T47D (cell line): ENCODE measurements at places on chromosomes 7 and 10.

- DNase-seq = no peak
Measured at GRCh38 chr7:69625238-69625637, 27.0 kb downstream of the AUTS2 start.

- DNase-seq = no peak
Measured at GRCh38 chr10:59108886-59109288, 67.6 kb upstream of the PHYHIPL start.

DNA sequence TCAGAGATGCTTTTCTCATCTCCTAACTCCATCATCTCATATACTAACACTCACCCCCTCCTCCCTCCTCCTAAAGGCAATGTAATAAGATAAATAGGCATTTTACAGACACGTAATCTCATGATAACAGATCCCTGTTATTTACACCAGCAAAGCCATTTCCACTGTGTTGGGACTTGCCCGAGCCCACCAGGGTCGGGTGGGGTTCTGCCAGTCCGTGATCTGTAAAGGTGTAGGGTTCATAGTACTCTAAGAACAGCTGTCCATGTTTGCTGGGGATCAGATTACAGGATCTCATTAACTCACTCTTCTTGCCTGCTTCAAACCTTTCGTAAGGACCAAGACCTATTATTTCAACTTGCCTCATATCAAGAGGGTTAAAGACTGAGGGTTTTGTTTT is 172.4 kb downstream of the FZD1 start:
- no peak for DNase-seq

DNA sequence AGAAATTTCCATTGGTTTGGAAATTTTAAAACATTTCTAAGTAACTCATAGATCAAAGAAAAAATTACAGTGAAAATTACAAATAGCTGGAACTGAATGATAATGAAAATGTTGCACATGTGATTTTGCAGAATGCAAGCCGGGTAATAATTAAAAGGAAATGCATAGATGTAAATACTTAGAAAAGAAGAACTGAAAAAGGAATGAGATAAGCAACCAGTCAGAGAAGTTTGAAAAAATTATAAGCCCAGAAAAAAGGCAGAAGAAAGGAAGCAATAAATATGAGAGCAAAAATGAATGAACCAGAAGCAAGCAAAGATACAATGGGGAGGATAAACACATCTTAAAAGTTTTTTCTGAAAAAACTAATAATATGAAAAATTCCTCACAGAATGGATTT is 3.2 kb upstream of the TMEM273 start:
- no peak for DNase-seq

GRCh38 chr7:134702366-134703240 is 56.0 kb downstream of the BPGM start:
- DNase-seq = no peak

GRCh38 chr7:135690566-135690965 is 28.3 kb downstream of the STMP1 start:
- no peak for DNase-seq

DNA sequence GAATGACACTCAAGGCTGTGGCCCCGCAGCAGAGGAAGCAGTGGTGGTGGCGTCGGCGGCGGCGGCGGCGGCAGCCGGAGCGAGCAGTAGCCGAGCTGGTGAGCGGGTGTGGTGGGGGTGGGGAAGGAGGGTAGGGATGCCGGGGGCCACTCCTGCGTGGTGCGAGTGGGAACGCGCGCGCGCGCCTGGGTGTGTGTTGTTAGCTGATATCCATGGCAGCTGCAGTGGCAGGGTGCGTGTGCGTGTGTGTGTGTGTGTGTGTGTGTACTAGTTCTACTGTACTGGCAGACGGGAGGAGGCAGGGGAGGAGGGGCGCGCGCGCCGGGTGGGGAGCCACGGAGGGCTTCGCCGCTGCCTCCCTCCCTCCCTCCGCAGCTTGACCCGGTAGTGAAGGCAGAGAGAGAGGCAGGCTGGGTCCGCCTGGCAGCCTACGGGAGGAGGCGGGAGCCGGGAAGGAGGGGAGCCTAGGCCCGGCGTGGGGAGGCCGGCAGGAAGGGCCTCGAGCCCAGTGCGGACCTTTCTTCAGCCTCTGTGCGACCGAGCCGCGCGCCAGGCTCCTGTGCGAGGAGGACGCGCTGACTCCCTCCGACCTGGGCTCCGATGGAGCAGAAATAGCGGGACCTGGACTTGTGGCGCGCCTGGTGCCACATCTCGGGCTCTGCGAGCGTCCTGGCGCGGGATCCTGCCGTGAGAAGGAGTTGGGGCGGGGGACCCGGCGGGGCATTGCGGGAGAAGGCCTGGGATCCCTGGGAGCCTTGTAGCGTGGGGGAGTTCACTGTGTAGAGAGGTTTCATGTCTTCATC is at the start of gene MAGI2:
MAGI2 (minus strand) TSS at position 110 of the 803 bp plus-strand sequence. CDS start 347 bp downstream, outside the sequence.
- no peak for DNase-seq

GRCh38 chr10:930625-931325 is 730 bp downstream of the LARP4B start:
- DNase-seq = peak; percentile 74

DNA sequence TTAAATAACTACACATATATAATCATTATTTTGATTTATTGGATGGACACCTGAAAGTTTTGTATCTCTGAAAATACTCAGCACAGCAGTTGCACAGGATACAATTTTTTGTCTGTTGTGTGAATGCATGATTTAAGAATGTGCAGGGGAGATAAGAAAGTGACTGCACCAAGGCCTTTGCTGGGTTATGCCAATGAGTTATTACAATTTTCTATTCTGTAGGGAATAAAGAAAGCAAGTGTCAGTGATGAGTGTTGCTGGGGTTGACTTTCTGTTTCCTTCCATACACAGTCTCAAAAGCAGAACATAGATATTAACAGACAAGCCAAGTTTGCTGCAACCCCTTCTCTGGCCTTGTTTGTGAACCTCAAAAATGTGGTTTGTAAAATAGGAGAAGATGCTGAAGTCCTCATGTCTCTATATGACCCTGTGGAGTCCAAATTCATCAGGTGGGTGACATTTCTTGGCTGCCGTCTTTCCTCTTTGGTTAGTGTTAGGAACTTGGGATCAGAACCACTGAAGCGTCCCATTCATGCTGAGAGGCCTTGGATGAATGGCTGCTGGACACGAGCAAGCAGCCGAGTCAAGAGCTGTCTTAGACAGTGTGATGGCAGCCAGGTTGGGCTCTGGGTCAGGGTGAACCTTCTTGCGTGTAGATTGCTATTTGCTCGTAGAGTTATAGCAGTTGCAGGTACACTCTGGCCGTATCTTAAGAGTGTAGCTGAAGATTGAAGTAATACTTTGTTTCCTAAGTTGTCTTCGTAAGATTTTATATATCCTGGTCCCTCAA is 92.8 kb downstream of the DOCK1 start:
- DNase-seq = no peak

- DNase-seq = peak; percentile 58
Measured at GRCh38 chr10:114499630-114500190, 95.4 kb upstream of the AFAP1L2 start.

GRCh38 chr10:76583711-76584161 is 1053.9 kb downstream of the KCNMA1 start:
- DNase-seq = peak; percentile 87

DNA sequence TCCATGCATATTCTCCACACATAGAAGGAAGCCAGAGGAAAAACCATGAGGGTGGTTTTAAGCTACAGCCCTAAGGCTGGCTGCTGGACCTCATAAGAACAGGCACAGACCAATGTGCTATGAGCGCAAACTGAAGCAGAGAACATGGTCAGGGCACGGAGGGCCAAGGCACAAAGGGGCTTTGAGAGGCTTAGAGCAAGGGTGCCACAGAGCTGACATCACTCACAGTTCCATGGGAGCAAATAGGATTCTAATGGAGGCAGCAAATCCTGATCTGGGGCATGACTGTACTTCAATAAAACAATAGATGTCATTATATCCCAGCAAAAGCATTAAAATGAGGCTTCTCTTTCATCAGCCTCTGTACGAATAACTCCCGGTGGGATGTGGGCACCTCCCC is 162.4 kb downstream of the COBL start:
- DNase-seq = no peak

GRCh38 chr10:78129211-78129610 is 95.5 kb downstream of the RPS24 start:
- DNase-seq = no peak

GRCh38 chr10:69639291-69640195 is 9.5 kb downstream of the FAM241B start:
- DNase-seq = peak; percentile 61

DNA sequence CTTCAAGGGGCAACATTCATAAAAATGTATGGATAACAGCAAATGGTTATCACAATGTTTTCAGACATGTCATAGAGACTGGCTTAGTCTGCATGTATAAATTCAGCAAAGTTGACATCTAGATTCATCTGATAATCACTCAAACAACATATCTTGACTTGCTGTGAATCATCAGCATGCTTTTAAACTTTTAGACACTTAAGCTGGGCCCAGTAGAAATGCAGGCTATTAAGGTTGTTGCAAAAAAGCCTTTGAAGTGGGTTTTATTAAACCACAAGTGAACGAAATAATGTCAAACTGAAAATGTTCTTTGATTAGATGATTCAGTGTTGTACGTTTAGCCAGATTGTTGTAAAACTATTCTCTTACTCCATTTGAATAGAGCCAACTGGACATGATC is 759.6 kb downstream of the NXPH1 start:
- DNase-seq = no peak

- DNase-seq = no peak
Measured at GRCh38 chr10:109618748-109619147, 304.6 kb downstream of the XPNPEP1 start.

DNA sequence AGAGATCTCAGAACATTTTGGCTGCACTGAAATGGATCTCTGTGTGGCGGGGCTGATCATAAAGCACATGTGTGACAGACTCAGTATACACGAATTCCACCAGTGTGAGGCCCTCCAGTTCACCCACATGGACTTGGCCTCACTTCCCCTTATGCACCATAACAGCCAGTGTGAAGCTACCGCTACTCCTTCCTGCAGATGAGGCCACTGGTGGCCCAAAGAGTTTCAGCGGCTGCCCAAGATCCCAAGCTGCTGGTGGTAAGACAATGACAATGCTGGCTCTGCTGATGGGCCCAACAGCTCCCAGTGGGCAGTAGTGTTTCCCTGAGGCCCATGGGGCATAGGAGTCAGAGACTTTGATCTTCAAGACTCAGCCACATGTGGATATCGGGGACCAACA is 21.0 kb upstream of the C10orf71 start:
- DNase-seq = no peak

GRCh38 chr7:69880840-69881239 is 282.6 kb downstream of the AUTS2 start:
- DNase-seq = no peak

DNA sequence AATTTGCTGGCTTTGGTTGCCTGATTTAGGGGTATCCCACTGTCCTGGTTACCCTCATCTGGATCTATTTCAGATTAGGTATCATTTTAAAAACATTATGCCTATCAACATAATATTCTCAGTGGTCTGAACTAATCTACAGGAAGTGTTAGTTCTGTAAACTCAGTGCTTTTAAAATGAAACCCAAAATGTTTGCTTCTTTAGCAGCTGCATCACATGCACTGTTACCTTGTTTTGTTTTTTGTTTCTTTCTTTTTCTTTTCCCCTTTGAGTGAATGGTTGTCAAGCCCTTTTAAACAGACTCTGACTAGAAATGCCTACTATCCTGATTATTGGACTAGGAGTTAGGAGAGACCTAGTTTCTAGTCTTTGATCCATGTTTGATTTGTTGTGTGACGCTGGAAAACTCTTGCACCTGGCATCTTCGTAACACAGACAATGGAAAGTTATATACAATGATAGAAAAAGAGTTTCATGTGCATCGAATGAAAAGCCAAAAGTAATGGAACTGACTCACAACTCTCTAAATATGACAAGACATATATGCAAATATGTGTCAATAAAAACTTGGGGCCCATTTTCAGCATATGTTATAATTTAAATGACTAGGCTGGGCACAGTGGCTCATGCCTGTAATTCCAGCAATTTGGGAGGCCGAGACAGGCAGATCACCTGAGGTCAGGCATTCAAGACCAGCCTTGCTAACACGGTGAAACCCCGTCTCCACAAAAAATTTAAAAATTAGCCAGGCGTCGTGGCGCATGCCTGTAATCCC is 52.3 kb upstream of the STRIP2 start:
- no peak for DNase-seq

DNA sequence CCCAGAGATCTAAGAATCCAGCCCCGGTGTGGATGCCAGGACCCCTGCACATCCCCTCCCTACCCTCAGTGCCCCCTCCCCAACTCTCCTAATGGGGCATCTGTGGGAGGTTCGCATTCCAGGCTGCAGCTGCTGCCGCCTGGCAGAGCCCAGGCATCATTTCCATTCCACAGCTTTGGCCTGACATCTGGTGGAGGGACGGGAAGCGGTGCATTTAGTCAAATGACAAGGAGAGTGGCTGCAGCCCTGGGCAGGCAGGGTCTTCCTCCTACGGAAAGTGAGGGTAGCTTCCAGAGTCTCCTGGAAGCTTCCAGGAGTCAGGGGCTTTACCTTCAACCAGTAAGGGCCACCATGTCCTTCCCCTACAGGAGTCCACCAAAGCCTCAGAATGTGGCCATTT is 30.8 kb downstream of the PRLHR start:
- DNase-seq = peak; percentile 25

DNA sequence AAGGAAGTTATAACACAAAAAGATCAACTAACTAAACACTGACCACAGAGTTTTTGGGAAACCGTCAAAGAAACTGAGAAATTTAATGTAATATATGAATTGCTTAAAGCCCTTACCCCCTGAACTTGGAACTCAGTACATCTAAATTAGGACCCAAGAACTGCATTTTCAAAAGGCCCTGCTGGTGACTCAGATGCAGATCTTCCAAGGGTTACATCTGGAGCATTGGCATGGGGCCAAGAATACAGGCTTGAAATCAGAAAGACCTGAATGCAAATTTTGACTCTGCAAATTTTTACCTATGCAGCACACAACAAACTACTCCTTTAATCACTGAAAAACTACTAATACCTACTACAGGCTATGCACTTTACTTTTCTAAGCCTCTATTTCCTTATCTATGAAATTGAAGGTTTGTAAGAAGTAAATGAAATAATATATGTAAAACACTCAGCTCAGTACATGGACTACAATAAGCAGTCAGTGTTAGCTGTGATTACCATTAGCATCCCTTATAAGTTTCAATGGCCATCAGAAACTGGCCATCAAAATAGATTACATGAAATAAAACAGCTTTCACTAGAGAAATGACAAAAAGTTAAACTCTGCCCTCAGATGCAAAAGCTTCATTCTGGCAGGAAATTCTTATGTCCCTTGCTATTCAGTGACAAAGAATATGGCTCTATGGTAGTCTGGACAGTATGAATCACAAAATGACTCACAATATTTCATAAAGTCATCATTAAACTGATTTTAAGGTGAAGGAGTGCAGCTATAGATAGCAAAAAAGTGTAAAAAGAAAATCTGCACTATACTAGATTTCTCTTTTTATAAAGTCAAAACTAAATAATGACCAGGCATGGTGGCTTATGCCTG is 43.6 kb downstream of the NSUN6 start:
- no peak for DNase-seq
